ENCODE measurements at places on chromosomes 11 and 22.

GRCh38 chr11:18315893-18316292 is 6.0 kb downstream of the HPS5 start:
- DNase-seq: no peak

DNA sequence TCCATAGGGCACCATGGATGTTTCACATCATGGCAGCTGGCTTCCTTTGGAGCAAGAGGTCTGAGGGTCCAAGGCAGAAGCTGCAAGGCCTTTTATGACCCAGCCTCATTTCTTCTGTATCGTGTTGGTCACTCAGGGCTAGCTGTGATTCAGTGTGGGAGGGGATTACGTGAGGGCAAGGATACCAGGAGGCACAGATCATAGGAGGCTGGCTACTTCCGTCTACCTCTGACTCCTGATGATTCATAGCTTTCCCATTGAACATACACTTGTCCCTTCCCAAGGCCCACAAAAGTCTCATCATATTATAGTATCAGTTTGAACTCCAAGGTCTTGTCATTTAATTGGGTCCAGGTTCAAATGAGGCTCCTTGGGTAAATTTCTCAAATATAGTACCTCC is 135.3 kb upstream of the ZBED5 start:
- no peak for DNase-seq

- DNase-seq: peak; percentile 54
These were observed 29.4 kb downstream of the GUCD1 start for GRCh38 chr22:24525416-24526037.

- DNase-seq: no peak
These were observed 34.9 kb upstream of the PICALM start for GRCh38 chr11:86103808-86104207.

- no peak for DNase-seq
These were observed 9.5 kb downstream of the CHORDC1 start for GRCh38 chr11:90213322-90213721.

- no peak for DNase-seq
These were observed 1.7 kb downstream of the CYB5R2 start for GRCh38 chr11:7671347-7672215.

GRCh38 chr11:69041516-69041915 is 7.2 kb upstream of the TPCN2 start:
- DNase-seq: no peak

DNA sequence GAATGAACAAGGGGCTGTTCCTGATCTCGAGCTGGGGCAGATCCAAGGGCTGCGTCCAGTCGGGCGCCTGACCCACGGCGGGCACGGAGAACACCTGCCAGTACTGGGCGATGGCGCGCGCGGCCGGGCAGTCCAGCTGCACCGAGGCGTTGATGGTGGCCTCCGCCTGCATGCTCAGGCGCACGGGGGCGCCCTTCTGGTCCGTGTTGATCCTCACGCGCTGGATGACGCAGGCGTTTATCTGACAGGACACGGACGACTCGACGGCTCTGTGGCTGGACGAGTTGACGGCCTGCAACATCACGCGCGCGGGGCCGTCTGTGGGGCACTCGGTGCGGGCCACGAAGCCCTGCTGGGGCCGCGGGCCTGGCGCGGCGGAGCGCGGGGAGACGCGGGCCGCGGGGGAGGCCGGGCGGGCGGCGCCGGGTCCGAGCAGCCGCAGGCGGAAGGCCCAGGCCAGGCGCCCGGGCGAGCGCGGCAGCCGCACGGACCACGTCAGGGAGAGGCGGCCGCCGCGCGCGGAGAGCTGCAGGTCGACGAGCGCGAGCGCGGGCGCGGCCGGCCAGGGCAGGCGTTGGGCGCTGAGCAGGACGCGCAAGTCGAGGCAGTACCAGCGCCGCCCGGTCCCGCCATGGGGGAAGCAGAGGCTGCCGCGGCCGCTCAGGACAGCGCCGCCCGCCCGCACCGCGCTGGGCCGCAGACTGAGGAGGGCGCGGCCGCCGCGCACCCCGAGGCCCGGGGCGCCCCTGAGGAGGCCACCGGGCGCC is 511 bp downstream of the PKDREJ start:
- no peak for DNase-seq

DNA sequence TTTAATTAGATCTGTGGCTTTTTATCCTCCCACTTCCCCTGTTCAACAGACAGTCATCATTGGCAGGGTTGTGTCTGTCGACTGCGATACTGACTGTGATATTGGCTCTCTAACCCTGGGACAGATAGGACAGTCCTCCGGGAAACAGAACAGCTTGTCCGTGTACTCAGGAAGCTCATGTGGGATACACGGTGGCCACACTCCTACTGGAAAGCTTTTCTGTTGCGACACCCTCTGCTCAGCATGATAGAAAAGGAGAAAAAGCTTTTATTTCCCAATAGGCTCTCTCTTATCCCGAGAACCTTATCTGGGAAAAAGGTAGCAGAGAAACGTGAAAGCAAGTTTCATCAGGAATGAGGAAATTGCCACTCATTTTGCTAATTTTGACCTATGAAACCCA is 60.4 kb upstream of the HSPA8 start:
- DNase-seq: no peak

DNA sequence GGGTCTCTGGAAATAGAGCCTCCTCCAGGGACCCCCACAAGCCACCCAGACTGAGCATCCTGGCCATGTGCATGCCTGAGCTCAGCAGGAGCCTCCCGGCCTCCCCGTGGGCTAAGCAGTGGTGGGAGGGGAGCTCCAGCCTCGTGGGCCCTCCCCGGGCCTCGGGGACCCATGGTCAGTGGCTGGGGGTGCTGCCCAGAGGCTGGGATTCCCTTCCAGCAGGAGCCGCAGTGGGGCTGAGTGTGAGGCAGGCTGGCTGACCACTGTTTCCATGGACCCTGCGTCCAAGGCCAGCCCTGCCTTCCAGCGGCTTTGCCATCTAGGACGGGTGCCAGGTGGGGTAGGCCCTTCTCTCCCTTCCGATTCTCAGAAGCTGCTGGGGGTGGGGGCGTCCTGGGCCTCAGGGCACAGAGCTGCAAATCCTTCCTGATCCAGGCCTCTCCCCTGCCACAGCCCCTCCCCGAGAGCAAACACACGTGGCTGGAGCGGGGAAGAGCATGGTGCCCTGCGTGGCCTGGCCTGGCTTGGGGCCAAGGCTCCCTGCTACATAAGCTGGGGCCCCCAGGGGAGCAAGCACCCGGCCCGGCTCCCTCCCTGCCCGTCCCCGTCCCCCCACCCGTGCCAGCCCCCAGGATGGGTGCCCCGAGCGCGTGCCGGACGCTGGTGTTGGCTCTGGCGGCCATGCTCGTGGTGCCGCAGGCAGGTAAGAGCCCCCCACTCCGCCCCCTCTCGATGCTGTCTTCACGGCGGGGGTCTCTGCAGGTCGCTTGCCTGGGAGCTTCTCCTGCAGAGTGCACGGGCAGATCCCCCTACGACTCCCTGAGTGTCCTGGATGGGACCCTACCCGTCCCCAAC is at the start of gene MUC5B:
Gene MUC5B, plus strand, starts transcription at position 576 of the 855 bp plus-strand sequence. Its CDS starts 58 bp downstream, at position 634.
- no peak for DNase-seq

GRCh38 chr11:63888170-63889086 is 28.5 kb downstream of the RCOR2 start:
- peak; percentile 21 for DNase-seq
